M059J (cell line): ENCODE measurements at places on chromosomes 2 and 18. TPM values are rescaled to one million over a fixed set of nuclear protein-coding genes. Genes with fewer than 3 reads are reported as not detected.

DNA sequence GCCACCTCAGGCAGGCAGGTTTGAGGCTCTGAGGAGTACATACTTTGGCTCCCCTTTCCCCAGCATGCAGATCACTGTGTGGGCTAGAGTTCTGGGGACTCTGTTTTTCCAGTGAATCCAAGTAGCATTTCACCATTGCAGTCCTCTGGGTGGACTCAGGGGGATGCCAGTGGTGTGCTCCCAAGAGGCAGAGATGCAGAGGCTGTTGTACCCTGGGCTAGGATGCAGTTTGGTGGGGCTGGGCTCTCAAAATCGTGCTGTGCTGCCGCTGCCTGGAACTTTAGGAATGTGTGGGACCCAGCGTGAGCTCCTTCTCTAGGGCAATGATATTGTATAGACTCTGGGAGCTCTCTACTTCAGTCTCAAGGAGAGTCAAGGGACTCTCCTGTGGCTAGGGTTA is 104.9 kb downstream of the MYO3B start:
- DNase-seq = no peak

The GKN2 gene
- total RNA-seq = not detected in 2 replicates

DNA sequence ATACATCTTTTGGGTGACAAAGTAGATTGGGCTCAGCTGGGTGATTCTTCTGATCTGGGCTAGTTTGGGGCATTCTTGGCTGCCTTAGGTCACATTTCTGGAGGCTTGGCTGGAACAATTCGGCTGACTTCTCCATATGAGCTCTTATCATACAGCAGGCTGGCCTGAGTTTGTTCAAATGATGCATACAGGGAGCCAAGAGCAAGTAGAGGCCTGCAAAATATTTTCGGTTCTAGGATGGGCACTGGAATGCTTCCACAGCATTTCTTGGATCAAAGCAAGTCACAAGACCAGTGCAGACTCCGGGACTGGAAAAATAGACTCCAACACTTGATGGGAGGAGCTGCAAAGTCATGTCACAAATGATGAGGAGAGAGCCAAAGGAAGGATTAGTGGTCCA is 98.4 kb downstream of the SCG2 start:
- DNase-seq = no peak

The OTOS gene
- total RNA-seq = not detected in 2 replicates

DNA sequence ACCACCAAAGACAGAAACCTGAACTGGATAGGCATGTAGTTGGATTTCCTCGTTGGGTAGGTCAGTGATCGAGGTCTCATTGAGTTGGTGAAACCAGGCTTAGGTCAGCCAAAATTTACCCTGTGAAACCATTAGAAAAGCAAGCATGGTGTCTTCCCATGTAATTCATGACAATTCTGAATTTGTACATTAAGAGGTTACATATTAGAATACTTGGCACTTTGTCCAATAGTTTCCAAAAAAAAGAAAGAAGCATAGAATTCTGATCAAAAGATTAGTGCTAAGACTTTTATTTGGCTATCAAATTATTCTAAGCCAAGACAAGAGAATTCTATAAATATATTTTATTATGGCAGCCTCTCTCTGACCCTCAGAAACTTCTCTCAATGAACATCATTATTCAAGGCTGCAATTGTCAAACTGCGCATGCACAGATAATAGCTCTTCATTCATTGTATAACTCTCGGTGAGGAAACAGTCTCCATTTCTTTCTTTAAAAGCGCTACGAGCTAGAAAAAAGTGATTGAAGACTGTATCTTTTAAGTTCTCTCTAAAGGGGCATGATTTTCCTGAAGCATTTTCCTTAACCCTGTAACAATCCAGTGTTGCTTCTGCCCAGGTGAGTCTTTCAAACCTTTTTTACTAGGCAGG is 79.1 kb upstream of the MYCN start:
- no peak for DNase-seq
